ENCODE measurements at places on chromosomes 6 and 20.

- ATAC-seq, result no peak
These were observed 11.7 kb upstream of the SPO11 start for GRCh38 chr20:57317789-57318371.

DNA sequence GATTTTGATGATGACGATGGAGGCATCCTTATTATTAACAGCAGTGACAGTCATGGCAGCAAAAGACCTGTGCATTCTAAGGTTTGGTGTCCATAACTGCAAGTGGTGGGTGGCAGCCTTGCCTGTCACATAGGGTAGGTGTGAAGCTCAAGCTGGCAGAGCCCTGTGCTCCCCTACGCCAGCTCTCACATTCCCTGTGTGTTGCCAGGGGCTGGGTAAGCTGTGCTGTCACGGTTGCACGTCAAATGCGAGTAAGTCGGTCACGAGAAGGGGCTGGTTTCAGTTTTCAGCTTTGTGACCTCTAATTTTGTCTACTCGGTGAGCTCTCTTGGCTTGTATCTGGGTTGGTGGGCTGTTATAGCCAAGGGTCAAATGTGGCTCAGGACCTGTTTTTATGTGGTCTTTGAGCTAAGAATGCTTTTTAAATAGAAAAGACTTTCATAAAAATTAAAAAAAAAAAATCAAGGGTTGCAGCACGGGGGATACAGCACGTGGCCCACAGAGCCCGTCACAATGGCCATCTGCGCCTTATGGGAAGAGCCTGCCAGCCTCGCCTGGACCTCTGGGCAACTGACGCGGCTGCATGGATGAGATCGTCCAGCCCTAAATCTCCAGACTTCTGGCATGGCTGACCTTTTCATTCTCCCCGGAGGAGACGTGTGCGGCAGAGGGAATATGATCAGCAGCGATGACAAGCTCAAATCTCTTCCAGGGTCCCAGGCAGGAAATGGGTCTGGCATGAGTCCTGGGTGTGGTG lies 148.5 kb downstream of the PHACTR3 start:
- peak; percentile 4 for ATAC-seq

- ATAC-seq, result no peak
These were observed 46.7 kb downstream of the RNF217 start for GRCh38 chr6:125008957-125009356.

- no peak for ATAC-seq
These were observed 23.8 kb downstream of the FKBP5 start for GRCh38 chr6:35664945-35665344.

DNA sequence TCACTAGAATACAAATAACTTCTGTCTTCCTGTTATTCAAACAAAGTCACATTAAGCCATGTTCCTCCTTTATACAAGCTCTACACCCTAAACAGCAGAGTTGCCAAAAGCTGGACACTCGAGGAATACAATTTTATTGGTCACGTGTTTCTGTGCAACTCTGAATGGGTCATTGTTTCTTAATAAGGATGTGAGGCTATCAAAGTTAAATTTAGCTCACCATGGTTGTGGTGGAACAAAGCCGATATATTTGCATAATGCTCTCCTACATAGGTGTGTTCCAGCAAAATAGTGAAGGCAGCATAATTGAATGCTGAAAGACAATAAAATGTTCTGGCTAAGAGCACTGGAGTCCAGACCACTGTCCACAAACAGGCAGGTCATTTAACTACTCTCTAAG lies 36.9 kb upstream of the CD2AP start:
- ATAC-seq, result no peak

DNA sequence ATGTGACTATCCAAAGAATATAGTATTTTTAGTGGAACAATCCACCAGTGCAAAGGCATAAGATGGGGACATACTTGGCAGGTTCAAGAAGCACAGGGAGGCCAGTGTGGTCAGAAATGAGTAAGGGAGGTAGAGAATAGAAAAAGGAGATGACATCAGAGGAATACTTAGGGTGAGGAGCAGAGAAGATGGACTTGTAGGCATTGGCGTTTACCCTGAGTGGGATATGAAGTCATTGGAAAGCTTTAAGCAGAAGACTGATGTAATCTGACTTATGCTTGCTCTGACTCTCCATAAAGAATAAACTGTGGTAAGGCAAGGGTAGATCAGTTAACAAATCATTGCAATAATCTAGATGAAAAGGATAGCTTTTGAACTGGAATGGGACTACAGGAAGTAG lies 228.7 kb downstream of the GJA1 start:
- peak; percentile 45 for ATAC-seq

- ATAC-seq, result no peak
These were observed 496.2 kb upstream of the JAG1 start for GRCh38 chr20:11170025-11170424.

DNA sequence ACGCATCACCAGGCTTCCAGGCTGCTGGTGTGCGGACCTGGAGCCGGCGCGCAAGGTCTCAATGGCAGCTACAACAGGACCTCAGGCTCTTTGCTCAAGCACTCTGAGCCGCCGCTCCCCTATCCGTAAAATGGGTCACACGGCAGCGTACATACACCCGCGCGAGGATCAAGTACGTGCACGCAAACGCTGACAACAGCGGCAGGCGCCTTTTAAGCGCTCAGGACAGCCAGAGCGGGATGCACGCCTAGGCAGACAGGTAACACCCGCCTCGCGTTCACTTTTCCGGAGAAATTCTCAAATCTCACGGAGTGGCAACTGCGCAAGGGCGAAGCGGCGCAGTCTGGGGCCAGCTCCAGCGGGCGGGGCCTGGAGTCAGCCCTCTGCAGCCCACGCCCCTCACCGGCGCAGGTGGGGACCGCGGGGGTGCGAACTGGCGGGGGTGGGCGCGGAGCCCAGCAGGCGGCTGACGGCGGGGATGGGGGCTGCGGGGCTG lies 535 bp downstream of the EXOC2 start:
- ATAC-seq, result peak; percentile 83

DNA sequence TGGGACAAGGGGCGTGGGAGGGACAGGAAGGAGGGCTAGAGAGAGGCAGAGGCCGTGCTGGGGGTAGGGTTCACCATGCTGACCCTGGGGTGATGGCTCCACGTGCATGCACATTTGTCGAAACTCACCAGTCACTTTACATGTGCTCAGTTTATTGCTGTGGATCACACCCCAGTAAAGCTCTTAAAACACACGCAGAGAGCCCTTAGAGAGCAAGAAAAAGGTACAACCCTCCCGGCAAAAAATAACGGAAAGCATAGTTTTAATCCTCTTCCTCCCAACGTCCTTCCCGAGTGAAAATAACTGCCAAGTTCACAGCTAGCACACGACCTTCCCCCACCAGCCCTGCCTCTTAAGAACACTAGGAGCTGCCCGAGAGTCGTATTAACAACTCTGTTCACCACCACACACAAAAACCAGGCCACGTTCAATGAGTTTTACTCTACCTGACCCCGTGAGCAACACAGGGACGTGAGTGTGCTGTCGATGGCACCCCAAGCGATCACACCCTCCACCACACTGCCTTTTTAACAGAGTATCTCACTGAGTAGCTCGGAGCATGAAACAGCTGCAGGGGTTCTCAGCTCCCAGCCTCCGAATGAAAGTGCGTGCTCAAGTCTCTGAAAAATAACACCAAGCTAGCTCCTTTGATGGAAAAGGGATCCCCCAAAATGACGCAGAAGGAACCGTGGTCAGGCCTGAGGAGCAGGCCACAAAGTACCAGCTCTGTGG lies 39.7 kb downstream of the TAF4 start:
- peak; percentile 40 for ATAC-seq

DNA sequence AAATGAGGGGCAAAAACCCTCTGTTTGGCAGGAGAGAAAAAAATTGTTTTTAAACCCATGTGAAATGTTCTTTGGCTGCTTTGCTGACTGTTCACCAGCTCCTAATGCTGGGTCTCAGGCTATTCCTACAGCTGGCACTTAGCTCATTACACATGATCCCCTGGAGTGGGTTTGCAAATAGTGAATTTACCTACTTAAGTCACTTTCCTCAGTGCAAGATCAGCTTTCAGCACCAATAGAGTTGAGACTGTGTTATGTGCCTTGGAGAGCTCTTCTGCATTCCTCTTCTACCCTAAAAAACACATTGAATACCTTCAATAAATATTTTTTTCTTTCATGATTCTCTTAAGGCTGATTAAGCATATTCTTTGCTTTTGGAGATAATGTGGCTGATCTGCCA lies 58.4 kb upstream of the PRDM1 start:
- ATAC-seq, result no peak

GRCh38 chr20:2918096-2919049 lies 45.1 kb downstream of the PTPRA start:
- ATAC-seq, result no peak

- ATAC-seq, result no peak
These were observed 258.9 kb downstream of the TSHZ2 start for GRCh38 chr20:53231061-53231460.

DNA sequence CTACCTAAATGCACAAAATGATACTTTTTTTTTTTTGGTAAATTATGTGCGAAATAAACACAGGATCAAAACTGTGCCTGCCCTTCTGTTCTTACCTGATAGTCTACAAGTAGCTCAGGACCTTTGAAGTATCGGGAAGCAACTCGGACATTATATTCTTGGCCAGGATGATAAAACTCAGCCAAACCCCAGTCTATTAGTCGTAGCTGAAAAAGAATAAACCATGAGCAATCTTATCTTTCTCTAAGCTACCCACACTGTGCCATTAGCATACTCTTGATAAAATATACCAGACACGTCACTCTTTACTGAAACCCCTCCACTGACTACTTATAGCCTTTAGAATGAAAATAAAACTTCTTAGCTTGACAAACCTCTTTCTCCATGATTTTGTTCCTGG lies 29.8 kb upstream of the TBC1D20 start:
- no peak for ATAC-seq

DNA sequence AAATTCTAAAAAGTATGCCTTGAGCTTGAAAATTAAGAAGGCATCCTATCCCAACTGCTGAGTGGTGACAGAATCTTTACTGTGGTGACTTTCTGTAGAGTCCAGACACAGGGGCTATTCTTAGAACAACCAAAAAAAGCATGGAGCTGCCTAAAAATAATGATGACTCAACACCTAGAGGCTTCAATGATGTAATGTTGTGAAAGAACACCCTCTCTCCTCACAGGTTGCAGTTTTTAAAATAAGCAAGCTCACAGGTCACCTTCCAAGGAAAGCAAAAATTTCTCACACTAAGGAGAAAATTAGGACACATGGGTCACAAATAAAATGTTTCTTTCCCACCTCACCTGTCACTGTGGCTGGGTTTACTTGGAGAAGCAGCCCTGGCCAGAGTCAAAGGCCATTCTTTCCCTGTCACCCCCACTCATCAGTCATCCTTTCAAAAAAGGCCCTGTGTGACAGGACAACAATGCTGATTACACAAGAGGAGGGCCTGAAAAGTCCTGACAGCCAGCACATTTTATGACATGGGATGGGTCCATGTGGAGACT lies 53.5 kb downstream of the RCAN2 start:
- ATAC-seq, result peak; percentile 76

GRCh38 chr20:52481443-52481842 lies 289.9 kb upstream of the ZFP64 start:
- no peak for ATAC-seq

GRCh38 chr20:40160097-40160550 lies 528.9 kb downstream of the MAFB start:
- ATAC-seq, result peak; percentile 72

DNA sequence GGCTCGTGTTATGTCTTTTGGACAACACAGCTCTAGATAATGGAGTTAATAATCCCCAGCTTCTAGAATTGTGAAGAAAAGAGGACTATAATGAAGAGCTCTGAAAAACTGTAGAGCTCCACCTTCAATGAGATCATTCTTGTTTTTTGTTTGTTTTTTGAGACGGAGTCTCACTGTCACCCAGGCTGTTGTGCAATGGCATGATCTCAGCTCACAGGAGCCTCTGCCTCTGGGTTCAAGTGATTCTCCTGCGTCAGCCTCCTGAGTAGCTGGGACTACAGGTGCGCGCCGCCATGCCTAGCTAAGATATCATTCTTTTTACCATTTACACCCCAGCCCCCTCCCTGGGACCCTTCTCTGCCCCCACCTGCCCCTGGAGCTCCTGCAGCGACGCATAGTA lies 36.6 kb downstream of the ERGIC3 start:
- no peak for ATAC-seq

- ATAC-seq, result no peak
These were observed 31.7 kb downstream of the NCR2 start for GRCh38 chr6:41367061-41367460.

DNA sequence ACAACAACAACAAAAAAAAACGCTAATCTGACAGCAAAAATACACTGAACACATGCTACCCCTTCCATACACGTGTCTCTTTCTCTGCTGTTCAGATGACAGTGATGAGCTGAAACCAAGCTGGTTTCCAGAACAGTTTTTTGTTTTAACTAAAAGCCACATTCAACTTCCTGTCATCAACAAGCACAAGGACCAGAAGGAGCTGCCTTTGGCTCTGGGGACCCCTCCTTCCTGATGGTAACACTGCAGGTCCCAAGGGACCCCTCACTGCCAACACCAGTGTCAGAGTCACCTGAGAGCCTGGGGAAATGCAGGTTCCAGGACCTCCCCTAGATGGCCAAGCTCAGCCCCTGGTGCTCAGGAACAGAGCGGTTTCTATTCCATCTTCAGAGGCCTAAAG lies 6.0 kb downstream of the CST7 start:
- no peak for ATAC-seq

GRCh38 chr6:151630387-151630786 lies 136.6 kb downstream of the CCDC170 start:
- ATAC-seq, result no peak

GRCh38 chr6:131877999-131878789 lies 70.4 kb downstream of the ENPP1 start:
- ATAC-seq, result no peak

DNA sequence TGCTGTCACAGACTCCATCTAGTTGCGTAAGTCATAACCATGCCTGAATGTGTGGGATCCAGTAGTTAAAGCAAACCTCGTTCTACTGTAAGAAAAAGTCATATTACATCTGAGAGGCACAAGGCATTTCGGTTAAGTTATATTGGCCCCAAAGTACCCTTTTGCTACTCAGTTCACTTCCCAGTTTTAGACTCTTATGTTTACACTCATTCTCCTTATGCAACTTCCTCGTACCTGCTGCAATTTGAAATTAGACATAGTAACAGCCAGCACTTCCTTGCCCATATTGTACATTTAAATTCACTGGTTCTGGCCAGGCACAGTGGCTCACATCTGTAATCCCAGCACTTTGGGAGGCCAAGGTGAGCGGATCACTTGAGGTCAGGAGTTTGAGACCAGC lies 37.0 kb downstream of the PEX7 start:
- no peak for ATAC-seq

DNA sequence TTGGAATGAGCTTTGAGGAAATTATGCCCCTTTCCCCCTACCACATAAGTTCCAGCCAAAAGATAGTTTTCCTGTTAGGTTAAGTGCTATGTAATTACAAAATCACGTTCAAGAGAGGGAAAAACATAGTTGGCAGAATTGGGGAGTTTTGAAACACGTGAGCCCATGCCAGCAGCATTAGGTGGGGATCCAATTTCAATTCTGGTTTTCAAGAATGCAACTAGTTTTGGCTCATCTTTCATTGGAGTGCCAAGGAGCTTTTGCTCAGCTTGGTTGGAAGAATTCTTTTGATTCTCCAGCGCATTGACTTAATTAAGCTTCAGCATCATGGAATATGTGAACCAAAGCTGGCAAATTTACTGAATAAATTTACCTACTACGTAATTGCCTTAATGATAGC lies 95.9 kb downstream of the SAMD5 start:
- no peak for ATAC-seq

Measured in motor neuron (in vitro differentiated cells).